ENCODE measurements at places on chromosomes 1 and 21.

GRCh38 chr1:22821027-22821426 lies 110.4 kb downstream of the EPHB2 start:
- no peak for DNase-seq

GRCh38 chr21:25649146-25649545 lies 10.1 kb downstream of the JAM2 start:
- DNase-seq: no peak

DNA sequence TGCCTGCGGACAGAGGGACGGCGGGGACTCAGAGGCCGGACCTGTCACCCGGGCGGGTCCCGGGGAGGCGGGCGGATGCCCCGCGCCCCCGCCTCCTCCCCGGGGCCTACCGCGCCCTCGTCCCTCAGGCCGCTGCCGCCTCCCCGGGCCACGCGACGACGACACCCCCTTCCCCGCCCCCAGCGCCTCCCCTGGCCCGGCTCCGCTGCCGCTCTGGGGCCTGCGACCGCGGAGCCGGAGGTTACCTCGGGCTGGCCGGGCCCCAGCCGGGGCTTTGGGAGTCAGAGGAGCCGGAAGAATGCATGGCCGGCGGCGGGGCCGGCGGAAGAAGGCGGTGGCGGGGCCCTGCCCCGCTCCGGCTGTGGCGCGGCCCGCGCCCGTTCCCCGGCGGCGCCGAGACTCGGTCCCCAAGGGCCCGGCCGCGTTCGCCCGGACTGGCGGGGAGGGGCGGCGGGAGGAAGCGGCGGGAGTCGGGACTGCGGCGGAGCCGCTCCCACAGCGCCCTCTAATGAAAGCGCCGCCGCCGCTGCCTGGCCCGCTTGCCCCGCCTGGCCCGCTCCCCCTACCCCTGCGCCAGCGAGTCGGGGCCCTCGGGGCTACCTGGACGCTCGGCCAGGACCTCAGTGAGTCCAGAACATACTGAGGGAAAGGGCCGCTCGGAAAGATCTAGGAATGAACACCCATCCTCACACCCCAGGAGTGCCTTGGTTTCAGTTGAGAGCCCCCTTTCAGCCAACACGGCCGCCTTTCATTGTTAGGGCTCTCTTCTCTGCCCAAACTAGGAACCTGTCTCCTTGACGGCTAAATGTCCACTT lies at the start of gene LPGAT1:
Gene LPGAT1 (minus strand): TSS at position 436 of the 815 bp plus-strand sequence. CDS start 1,467 bp downstream, outside the sequence.
- peak; percentile 33 for DNase-seq

- DNase-seq: no peak
These were observed 222.0 kb downstream of the SETD4 start for GRCh38 chr21:35838350-35838749.

- no peak for DNase-seq
These were observed 78.6 kb upstream of the SLC44A3 start for GRCh38 chr1:94741510-94741909.

DNA sequence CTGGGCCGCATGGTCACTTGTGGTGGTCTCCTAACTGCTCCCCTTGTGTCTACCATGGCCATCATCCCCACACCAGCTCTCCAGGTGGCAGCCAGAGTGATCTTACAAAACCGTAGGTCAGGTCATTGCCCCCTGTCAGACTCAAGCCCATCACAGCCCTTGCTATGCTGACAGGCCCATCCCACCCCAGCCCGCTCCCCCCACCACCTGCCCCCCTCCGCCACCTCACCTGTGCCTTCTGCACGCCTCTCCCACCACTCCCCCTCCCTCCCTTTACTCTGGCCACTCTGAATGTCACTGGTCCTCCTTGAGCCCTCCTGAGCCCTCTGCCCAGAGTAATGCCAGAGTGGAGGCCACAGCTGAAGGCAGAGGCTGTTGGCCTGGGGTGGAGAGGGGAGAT lies 28.5 kb downstream of the TEX35 start:
- no peak for DNase-seq
